ENCODE measurements at places on chromosomes 13 and 19.

DNA sequence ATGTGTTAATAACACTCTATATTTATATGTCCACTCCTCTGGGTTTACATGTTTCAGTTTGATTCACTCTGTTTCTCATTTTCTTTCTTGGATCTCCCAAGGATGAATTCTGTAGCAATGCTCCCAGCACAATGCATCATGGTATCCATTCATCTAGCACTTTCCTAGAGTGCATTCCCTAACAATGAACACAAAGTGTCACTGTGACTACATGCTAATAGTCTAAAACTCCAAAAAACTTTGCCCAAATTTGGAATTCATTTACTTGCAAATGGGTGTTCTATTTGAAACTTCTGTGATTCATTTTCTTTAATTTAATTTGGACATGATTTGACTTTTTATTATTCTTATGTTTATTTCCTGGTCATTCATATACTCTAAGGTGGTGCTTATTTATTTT lies 286.3 kb downstream of the POU4F1 start:
- DNase-seq, result no peak

DNA sequence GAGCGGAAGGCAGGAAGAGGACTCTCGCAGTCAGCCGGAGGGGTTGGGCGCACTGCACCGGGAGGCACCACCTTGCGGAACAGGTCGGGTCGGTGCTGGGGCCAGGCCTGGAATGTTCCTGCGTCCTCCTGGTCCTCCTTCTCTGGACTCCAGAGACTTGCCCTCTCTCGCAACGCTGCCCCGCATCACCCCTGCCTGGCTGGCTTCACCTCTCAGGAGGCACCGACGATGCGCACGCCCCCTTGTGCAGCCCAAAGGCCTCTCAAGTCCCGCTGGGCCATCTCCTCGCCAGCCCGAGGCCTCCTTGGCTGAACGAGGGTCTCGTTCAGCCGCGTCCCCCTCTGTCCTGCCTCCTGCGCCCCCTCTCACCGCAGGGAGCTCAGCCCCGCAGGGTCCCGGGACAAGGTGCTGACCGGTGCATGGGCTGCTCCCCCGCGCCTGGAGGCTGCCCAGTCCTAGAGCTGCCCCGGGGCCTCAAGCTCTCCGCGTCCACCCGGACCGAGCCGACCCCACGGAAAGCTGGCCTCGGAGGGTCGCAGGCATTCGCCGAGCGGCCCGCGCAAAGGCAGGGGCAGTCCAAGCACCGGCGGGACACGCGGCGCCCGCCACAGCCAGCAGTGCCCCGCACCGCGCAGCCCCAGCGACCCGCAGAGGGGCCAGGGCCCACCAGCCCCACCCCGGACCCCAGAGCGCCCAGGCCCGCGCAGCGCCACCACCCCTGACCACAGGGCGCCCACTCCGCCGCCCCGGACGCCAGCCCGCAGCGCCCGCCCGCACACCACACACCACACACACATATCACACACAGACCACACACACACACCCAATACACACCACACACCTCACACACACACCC lies 133.8 kb downstream of the CRYL1 start:
- no peak for DNase-seq

GRCh38 chr13:34756136-34756535 lies 185.9 kb upstream of the NBEA start:
- no peak for DNase-seq

DNA sequence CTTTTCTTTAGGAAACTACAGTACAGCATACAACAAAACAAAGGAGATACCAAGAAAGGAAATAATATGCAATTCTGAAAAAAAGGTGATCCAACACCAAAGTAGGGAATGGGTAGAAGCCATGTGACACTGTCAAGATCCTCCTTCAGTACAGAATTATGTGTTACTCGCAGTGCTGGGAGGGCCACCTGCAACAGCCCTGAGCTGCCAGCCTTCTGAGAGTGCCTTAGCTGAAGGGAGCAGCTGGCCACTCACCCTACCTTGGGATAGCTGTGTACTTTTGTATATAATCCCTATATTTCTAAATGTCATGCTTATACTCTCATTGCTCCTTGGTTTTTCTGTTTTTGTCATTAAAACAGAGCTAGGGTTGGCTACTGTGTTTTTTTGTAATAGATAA lies 1518.2 kb upstream of the PCDH20 start:
- no peak for DNase-seq

DNA sequence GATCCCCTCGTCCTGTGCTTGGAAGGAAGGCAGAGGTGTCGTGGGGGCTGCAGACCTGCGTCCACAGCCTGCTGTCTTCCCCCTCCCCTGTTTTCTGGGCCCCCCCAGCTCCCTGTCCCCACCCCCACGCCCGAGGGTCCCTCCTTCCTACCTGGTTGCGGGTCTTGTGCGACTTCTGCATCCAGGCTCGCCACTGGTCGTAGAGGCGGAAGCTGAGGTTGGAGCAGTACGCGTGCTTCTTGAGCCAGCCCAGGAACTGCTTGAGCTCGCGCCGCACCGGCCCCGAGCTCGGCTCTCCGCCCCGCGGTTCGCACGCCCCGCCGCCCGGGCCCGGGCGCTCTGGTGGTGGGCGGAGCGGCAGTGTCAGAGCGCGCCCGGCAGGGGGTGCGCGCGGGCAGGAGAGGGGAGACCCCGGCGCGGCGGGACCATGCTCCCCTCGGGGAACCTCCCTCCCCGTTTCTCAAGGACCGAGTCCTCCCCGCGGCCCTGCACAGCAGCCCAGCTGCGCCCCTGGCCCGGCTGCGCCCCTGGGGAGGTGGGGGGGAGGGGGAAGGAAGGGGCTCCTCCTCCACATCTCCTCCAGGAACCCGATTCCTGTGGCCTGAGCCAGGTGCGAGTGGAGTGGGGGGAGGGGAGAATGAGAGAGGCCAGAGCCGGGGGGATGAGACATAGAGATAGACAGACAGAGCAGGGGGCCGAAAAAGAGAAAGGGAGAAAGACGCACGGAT lies 5.7 kb downstream of the REX1BD start:
- DNase-seq, result peak; percentile 28

- DNase-seq, result no peak
These were observed 545 bp upstream of the ISYNA1 start for GRCh38 chr19:18438331-18439024.

- DNase-seq, result peak; percentile 85
These were observed 9.1 kb downstream of the ARID3A start for GRCh38 chr19:934865-935479.

All from GF-D8 (cell line).